ENCODE measurements at places on chromosomes 7 and 10.

DNA sequence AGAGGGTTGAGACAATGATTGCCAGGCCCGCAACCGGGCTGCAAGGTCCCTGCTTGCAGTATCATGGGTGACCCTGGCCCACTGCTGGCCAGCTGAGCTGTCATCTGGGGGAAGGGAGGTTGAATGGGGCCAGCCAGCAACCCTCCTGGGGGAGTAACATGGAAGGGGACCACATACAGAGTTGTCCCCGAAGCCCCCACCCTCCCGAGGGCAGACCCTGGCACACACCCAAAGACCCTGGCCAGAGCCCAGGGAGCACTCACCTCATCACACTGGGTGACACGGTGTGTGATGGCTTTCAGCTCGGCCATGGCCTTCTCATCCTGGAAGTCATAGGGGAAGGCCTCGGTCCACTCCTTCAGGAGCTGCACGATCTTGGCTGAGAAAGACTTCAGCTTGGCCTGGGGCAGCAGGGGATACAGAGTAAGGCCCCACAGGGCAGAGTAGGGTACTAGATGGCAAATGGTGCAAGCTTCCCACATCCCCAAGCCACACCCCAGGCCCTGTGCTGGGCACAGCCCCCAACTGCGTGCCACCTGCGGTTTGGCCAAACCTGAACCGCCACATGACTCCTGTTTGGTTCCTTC is 63.4 kb downstream of the CSGALNACT2 start:
- DNase-seq = no peak

- no peak for DNase-seq
These were observed 12.6 kb upstream of the CPVL start for GRCh38 chr7:29158795-29159423.

GRCh38 chr7:128741491-128741890 is 2.3 kb downstream of the CALU start:
- DNase-seq = no peak

- DNase-seq = no peak
These were observed 43.4 kb downstream of the MYOF start for GRCh38 chr10:93438613-93439253.

DNA sequence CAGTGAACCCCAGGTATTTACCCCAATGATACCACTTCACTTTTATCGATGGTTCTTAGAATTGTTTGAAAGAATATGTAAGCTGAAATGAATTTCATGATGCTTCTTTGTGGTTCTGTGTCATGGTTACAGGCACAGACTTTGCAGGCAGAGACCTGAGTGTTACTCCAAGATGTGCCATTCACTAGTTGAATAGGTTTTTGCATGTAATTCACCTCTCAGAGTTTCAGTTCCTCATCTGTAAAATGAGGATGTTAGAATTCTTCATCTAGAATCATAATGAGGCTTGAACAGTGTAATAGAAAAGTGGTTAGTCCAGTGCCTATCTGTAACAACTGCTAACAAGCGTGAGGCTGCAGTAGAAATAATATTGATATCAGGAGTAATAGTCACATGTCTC is 54.6 kb downstream of the VSTM2A start:
- no peak for DNase-seq

GRCh38 chr7:130894146-130894908 is 160.3 kb upstream of the KLF14 start:
- no peak for DNase-seq

GRCh38 chr7:12320241-12320986 is 83.3 kb downstream of the VWDE start:
- no peak for DNase-seq

DNA sequence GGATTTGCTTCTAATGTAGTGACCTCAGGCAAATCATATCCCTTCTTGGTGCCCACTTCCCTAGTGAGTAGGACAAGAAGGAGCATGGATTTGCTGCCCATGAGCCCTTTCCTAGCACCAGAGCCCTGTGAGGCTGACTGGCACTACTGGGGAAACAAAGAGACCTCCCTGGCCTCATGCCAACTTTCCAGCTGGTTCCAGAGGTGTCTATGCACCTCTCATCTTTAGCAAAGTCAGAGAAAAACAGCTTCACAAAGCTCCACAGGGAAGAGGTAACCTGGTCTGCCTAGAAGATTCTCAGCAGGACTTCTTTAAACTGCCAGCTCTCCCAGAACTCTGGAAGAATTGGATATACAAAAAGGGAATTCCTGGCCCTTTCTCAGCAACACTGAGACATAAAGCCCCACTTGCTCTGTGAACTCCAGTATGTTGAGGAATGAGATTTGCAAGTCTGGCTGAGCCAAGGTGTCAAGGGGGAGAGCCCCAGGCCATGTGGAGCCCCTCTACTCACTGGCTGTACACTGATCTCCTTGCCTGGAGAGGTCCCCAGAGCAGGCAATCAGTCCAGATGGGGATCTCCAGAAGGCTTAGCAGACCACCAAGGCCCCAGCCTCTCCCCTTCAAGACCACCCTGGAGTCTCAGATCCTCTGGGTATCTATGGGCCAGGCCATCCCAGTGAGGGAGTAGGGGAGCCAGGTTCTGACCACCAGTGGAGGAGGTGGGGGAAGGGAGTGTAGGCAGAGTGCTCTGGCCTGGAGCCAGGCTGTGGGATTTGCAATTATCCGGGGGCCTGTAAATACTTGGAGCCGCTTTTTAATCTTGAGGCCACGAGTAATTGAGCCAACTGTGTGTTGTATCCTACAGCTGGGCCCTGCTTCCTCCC is 24.4 kb upstream of the RBM20 start:
- DNase-seq = no peak

- DNase-seq = no peak
These were observed 20.8 kb upstream of the ALOX5 start for GRCh38 chr10:45353186-45353585.

DNA sequence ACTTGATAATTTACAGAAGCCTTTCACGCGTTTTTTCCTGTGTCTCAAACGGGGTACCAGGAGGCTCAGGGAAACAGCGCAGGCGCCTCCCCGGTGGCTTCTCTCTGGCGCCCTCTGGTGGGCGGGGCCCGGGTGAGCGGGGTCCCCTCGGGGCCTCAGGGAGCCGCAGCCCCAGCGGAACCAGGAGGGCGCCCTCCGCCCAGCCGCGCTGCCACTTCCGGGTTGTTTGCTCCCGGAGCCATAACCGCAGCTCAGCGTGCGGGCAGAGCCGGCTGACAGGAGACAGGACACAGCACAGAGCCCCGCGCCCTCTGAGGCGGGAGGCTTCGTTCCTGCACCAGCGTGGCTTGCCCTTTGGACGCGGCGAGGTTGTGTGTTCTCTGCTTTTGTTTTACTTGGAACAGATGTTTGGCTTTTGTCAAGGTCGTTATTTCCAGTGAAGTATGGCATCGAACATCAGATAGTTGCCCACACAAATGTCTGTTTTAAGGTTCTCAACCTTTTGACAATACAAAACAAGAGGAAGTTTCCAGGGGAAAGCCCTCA is 6.9 kb upstream of the CYP2E1 start:
- peak; percentile 74 for DNase-seq

- no peak for DNase-seq
These were observed 28.9 kb upstream of the SAMD9L start for GRCh38 chr7:93176992-93177580.

- DNase-seq = no peak
These were observed 19.8 kb downstream of the JCAD start for GRCh38 chr10:30039567-30039966.

DNA sequence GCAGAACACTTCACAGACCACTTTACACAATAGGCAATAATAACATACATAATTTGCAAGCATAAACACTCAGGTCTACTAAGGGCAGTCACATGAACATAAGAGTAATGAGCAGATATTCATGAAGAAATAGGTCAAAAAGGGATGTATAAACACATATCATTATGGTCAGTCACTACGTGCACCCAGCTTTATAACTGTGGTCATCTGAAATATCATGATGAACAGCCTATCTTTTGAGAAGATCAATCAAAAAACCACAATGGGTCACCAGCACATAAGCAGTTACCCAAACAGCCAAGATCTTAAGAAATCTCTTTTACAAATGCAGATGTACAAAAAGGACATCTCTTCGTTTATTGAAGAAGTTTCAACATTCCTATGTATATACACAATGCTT is 35.5 kb upstream of the DRGX start:
- DNase-seq = no peak

DNA sequence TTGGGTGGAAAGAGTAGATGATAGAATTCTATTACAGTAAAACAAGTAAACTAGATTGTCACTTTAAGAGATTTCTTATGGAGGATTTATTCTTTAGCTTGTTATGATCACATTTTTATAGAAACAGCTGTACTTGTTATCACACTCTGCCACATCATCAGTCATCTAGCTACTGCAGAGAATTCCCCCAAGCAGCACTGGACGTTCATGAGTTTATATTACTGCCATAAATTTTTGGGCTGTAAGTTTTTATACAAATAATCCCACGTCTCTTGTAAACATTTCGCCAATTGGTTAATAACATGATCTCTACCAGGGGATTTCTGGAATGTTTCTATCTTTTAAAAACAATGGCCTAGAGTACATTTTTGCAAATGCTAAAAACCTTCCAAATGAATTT is 238.8 kb downstream of the POLR1F start:
- no peak for DNase-seq

- no peak for DNase-seq
These were observed 14.9 kb upstream of the PON3 start for GRCh38 chr7:95411036-95411435.

- no peak for DNase-seq
These were observed 138.7 kb upstream of the CELF2 start for GRCh38 chr10:10878963-10879362.

DNA sequence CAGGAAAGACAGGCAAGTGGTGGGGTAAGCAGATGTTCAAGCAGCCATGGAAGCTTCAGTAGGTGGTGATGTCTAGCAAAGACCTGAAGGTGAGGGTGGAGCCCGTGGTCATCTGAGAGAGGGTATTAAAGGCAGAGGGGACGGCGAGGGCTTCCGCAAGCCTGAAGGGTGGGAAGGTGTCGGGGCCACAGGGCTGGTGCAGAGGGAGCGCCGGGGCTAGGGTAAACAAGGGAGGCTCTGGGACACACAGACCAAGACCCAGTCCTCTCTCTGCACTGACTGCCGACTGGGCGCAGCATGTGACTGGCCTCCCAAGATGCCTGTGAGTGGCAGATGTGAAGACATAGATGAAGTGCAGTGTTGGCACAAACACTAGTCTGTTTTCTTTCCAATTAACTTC is 132.4 kb downstream of the PKD1L1 start:
- DNase-seq = no peak

DNA sequence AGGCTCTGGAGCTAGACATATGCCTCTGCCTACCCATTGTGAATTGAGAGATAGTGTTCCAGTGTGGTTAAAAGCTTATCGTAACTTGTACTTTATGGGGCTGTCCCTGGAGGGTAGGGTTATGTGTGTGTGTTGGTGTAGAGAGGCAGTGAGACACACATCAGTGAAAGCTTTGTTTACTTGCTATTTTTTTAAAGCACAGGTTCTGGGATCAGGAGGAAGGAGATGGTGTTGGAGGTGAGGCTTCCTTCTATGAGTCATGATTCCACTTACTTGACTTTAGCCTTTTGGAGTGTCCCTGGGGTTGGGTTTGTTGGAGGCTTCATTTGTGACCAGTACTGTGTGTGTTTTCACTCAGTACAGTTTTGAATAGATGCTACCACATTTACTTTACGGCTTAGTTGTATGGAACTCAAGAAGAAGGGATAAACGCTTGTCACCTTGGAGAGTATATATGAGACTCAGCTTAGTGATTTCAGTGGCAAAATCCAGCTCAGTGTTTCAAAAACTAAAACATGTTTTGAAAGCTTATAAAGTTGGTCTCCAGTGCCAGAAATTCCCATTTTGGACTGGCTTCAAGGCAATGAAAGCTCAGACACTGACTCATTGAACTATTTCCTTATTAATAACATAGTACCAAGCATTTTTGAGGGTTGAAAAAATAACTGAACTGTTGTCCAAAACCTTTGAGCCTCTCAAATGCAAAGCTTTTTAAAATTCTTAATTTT is 106.2 kb downstream of the PLXDC2 start:
- no peak for DNase-seq

GRCh38 chr7:74612015-74612829 is 45.3 kb upstream of the GTF2I start:
- no peak for DNase-seq

DNA sequence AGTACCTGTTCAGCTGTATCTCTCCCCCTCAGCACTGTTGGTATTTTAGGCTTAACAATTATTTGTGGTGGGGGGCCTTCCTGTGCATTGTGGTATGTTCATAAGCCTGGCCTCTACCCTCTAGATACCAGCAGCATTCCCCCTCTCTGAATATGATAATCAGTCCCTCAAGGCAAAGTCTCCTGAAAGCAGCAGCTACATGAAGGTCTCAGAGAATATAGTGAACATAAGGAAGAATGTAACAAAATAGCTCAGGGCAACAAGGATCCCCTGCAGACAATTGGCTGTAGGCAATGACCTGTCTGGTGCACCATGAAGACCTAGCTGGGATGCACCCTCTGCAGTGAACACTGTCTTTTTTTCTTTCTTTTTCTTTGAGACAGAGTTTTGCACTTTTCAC is 86.4 kb downstream of the CTBP2 start:
- no peak for DNase-seq

DNA sequence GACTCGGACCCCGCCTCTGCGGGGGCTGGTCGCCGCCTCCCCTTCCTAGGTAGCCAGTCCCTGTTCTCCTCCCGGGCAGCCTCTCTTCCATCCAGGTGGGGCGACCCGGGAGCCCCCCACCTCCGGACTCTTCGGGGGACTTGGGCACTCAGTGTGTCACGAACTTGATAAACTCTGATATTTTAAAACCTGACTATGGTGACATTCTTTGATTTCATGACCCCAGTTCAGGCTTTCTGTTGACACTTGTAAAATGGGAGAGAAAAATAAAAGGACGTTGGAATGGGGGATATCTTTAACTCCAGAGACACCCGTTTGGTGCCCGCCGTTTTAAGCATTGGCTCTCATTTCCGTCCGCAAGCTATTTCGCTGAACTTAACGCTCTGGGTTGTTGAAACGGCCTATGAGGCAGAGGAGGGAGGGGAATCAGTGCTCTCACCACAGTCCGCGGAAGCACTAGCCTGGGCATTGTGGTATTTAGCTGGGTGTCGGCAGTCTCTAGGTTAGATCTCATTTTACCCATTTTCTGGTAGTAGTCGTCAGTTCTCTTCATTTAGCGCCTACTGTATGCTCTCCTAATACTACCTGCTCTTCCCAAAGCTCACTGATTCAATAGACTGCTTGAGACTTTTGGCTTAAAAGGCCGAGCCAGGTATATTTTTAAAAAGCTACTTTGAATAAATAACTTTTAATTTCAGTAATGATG is 738 bp downstream of the VPS26A start:
- no peak for DNase-seq

- DNase-seq = no peak
These were observed 30.8 kb downstream of the TM9SF3 start for GRCh38 chr10:96556003-96556402.

- DNase-seq = no peak
These were observed 185.7 kb downstream of the TAX1BP1 start for GRCh38 chr7:27925573-27926201.

DNA sequence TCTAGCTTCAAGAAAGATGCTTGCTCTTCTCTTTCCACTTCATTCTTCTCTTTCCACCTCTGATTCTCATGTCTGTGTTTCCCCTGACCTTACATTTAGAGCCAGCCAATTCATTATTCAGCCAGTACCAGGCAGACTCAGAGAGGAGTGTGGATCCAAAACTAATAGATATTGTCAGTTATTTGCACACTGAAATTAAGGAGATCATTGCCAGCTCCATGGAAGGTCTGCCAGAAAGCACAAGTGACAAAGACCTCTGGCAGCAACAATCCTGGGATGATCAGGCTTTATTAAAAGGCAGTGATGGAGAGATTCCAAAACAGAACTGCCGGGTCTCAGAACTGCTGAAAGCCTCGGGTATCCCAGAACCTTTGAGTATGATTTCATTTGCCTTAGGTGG is 749.4 kb downstream of the XPNPEP1 start:
- no peak for DNase-seq
